ENCODE measurements at places on chromosomes 13 and 19.

DNA sequence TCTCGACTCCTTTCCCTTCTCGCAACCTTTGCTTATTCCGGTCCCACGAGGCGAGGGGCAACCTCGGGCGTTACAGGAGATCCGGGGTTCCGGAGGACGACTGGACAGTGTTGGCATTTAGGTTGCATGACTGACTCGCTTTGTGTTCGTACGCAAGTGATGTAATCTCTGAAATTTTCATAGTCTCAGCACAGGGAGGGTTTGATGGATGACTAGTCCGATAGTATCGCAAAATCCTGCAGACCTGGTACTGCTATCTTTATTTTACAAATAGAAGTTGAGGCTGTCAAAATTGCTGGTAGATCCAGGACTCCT lies 342 bp downstream of the DDX49 start:
- DNase-seq, result no peak

GRCh38 chr13:45623516-45624090 lies 8.1 kb upstream of the ERICH6B start:
- no peak for DNase-seq

GRCh38 chr13:70520275-70521036 lies 412.2 kb upstream of the KLHL1 start:
- no peak for DNase-seq

DNA sequence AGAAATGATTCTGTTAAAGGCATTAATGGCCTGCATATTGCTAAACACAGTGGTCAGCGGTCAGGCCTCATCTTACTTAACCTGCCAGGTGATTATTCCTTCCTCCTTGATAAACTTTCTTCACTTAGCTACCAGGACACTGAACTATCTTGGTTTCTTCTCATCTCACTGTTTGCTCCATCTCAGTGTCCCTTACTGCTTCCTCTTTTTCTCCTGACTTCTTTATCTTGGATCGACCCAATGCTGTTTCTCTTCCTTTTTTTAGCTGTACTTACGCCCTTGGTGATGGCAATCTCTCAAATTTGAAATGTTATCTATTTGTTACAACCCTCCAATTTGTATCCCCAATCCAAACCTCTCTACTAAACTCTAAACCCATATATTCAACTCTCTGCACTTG lies 7.8 kb upstream of the CLC start:
- DNase-seq, result no peak

GRCh38 chr13:113360446-113360845 lies 3.5 kb downstream of the GRTP1 start:
- DNase-seq, result no peak

DNA sequence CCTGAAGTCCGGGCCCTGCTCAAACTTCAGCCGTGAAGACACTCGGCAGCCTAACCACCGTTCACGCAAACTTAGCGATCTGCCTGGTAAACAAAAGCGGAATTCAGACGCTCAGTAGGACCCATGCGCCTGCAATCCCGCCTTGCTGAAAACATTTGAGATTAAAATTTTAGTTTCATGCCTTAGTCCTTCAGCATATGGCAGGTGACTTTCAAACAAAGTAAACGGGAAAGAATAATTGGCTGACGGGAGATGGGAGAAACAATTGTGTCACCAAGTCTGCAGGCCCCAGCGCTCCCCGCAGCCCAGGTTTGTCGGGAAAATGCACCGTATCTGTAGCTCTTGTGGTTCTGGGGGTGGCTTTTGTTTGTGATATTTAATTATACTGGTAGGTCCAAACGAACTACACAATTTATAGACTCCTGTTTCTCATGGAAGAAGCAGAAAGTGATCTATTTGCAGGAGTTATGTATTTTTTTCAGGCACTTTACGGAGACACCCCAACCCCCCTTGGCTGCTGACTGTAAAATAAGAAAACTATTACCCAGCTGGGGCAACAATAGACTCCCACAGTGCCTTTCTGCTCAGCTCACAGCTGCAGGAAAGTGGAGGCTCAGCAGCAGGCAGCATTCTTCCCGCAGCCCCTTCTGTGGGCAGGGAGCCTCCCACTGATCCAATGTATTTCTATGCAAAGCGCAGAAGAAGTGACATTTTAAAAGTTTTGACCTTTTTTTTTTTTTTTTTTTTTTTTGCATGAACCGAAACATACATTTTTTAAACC lies 94.8 kb downstream of the SOX1 start:
- no peak for DNase-seq

DNA sequence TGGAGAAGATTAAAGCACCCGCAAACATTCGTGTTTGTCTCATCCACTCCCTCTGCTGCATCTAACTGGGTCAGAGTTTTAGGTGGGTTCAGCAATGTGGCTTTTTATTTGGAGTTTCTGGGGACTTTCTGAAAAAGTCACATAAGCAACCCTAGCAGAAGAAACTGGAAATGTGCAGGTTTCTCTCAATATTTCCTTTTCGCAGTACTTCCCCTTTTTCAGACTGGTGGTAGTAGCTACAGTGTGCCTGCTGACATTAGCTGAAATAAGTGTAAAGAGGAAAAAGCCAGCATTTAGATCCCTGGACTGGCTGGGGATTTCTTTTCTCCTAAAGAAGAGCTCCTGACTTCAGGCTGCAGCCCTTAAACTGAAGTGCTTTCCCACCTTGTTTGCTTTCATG lies 15.9 kb upstream of the OLFM4 start:
- no peak for DNase-seq

DNA sequence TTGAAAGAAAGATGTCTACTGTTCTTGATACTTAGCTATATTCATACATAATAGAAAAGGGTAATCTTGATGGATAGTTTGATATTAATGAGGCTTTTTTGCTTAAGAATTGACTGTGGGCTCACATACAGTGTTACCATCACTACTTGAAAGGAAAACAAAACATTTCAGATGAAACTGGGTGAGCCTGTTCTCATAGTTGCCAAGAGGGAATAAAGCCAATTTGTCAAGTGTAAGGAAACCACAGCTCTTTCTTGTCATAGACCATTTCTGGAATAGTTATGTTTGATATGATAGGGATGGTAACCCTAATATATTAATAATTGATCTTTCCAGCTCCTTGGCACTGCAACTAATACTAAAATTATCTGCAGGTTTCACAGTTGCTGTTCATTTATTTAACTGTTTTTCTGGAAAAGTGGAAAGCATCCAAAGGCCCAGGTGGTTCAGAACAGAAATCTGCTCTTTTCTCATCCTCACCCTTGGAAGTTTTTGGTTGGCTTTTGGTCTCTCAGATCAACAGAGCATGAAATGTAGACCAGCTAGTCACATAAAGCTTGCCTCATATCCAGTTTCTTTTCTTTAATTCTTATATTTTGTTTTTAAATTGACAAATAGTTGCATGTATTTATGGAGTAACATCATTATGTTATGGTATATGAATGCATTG lies 43.2 kb downstream of the ARHGEF7 start:
- no peak for DNase-seq

GRCh38 chr19:47711652-47712242 lies 1.5 kb upstream of the EHD2 start:
- no peak for DNase-seq

- DNase-seq, result no peak
Measured at GRCh38 chr13:91245288-91245687, 102.2 kb upstream of the MIR17HG start.

- DNase-seq, result no peak
Measured at GRCh38 chr19:27971071-27971470, 1241.9 kb downstream of the UQCRFS1 start.

GRCh38 chr13:65470781-65471180 lies 1759.4 kb downstream of the PCDH9 start:
- DNase-seq, result no peak

DNA sequence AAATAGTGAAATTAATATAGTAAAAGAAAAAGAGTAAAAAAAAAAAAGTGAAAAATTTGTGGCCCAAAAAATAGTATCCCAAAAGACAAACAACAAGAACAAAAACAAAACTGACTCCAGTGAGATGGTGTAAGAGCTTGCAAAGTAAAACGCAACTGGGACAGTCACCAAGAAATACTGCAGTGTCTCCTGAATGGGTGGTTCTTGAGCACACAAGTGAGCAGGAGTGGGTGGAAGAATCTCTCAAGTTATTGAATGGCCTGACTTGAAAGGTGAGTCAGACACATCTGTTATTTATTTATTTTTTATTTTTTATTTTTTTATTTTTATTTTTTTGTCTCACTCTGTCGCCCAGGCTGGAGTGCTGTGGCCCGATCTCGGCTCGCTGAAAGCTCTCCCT lies 1.9 kb downstream of the ZNF493 start:
- no peak for DNase-seq

DNA sequence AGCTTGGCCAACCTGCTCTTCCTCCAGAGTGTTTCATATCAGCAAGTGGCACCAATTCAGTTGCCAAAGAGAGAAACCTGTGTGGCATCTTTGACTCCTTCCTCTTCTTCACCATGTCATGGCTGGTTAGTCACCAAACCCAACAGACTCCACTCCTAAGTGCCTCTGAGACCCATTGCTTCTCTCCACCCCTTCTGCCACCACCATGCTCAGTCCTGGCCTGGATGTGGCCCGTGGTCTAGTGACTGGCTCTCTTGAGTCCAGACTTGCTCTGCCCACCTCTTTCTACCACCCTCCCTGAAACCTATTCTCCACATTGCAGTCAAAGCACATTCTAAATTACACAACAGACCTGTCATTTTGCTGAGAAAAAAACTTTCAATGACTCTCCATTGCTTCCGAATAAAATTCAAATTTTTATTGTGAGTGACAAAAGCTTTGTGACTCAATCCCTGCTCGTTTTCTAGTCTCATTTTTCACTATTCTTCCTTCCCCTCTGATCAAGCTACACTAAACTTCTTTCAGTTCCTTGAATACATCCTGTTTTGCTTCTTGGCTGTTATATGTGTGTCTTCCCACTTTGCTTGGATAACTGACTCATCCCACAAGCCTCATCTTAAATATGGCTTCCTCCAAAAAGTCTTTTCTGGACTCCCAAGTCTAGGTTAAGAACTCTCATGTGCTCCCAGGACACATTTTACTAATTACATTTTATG lies 12.0 kb upstream of the TNFSF11 start:
- no peak for DNase-seq

DNA sequence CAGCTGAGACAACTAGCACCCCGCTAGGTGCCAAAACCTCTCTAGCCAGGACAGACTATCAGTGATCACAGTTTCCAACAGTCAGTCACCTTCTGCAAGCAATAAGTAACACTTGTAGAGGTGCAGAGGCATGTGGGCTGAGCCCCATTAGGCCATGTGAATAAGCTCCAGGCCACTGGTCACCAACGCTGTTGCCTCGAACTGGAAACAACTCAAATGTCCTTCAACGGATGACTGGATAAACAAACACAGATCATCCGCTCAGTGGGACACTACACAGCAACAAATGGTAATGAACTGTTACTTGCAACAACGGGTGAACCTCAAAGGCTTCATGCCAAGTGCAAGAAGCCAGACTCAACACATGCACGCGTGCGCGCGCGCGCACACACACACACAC lies 27.5 kb upstream of the TMEM160 start:
- peak; percentile 53 for DNase-seq

GRCh38 chr13:94088742-94089141 lies 390.7 kb downstream of the DCT start:
- DNase-seq, result no peak

- no peak for DNase-seq
Measured at GRCh38 chr13:100461309-100462030, 127.1 kb downstream of the GGACT start.

DNA sequence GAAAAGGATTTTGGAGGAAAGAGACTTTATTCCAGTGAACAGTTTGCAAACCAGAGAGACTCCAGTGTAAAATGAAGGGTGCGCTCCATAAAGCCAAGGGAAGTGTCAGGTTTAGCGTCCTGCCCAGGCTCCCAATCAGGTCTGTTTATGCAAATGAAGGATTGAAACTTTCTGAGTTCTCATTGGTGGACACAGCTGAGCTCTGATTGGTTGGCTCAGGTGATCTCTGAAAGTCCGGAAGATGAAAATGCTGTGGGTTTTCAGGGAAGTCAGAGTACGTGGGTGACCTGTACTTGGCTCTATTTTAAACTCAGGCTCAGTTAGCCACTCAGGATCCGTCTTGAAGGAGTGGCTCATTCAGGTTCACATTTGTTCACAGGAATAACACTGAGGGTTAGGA lies 28.7 kb upstream of the CD33 start:
- no peak for DNase-seq

GRCh38 chr19:11530432-11530831 lies 1.5 kb upstream of the ECSIT start:
- DNase-seq, result no peak

DNA sequence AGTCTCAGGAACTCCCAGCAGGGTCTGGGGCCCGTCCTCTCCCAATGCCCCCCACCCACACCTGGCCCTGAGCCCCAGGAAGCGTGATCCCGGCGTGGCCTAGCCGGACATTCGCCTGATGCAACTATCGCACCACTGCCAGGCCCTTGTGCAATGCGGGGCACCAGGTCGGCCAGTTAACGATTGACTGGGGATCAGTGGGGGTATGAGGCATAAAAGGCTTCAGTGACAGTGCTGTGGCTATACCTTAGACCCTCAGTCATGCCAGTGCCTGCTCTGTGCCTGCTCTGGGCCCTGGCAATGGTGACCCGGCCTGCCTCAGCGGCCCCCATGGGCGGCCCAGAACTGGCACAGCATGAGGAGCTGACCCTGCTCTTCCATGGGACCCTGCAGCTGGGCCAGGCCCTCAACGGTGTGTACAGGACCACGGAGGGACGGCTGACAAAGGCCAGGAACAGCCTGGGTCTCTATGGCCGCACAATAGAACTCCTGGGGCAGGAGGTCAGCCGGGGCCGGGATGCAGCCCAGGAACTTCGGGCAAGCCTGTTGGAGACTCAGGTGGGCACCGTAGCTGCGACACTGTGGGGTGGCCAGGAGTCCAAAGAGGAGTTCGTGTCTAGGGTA lies at the start of gene ANGPTL8:
Gene ANGPTL8 (plus strand): TSS at position 243 of the 624 bp plus-strand sequence. CDS start 19 bp downstream, at position 262.
- no peak for DNase-seq

DNA sequence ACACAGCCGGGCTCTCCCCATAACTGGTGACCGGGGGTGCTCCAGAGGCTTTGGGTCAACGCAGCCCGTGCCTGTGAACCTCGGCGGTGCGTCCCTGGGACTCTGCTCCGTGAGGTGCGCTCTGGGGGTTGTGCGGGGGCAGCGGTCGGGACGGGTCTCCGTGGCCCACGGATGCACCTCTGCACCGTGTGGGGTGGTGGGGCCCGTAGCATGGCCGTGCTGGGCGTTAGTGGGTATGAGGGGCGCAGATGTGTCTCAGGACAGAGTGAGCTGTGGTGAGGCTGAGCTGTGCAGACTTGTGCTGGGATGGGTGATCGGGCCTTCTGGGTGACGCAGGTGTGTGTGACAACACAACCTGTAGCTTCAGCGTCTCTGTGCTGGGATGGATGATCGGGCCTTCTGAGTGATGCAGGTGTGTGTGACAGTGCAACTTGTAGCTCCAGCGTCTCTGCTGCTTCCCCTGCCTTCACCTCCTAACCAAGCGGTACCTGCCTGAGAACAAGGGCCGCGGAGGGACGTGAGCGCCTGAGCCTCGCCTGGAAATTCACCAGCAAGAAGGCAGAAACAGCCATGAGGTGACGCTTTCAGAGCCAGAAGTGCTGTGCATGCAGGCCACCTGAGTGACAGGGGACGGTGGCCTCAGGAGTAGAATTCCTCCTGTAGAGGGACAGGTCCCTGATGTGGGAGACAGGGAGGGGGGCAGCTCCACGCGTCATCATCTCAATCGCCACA lies 599 bp downstream of the ZNF331 start:
- no peak for DNase-seq
